NCI-H1417 treated with DMSO at 0.1 percent for 48 hours (cell line): ENCODE measurements at places on chromosomes 3 and 15.

GRCh38 chr15:76208084-76208785 lies 103.0 kb downstream of the ETFA start:
- no peak for DNase-seq

- no peak for DNase-seq
Measured at GRCh38 chr3:57120040-57120439, 45.1 kb downstream of the IL17RD start.

GRCh38 chr3:134350266-134350665 lies 24.0 kb downstream of the AMOTL2 start:
- no peak for DNase-seq

DNA sequence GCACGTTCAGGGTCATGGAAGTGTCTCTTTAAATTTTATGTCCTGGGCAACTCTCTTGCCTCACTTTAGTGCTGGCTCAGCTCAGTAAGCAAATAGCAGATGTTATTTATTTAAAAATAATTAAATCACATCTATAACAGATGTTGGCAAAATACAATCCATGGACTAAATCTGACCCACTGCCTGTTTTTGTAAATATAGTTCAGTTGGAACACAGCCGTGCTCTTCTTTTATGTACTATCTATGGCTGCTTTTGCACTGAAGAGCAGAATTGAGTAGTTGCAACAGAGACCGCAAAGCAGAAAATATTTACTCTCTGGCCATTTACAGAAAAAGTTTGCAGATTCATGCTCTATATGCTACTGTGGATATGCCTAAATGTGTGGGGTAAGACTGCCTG lies 79.2 kb downstream of the SAMMSON start:
- no peak for DNase-seq

- no peak for DNase-seq
Measured at GRCh38 chr3:170383567-170383966, 26.1 kb downstream of the SKIL start.

- no peak for DNase-seq
Measured at GRCh38 chr3:10116138-10116460, 624 bp downstream of the BRK1 start.

GRCh38 chr15:86411916-86412315 lies 332.2 kb downstream of the AGBL1 start:
- DNase-seq: no peak

DNA sequence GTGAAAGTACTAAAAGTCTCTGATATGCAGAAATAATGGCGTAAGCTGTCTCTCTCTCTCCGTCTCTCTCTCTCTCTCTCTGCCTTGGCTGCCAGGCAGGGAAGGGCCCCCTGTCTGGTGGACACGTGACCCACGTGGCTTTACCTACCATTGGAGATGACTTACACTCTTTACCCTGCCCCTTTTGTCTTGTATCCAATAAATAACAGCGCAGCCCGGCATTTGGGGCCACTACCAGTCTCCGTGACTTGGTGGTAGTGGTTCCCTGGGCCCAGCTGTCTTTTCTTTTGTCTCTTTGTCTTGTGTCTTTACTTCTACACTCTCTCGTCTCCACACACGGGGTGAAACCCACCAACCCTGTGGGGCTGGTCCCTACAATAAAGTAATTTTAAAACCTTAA lies 12.2 kb upstream of the TMEM40 start:
- no peak for DNase-seq

DNA sequence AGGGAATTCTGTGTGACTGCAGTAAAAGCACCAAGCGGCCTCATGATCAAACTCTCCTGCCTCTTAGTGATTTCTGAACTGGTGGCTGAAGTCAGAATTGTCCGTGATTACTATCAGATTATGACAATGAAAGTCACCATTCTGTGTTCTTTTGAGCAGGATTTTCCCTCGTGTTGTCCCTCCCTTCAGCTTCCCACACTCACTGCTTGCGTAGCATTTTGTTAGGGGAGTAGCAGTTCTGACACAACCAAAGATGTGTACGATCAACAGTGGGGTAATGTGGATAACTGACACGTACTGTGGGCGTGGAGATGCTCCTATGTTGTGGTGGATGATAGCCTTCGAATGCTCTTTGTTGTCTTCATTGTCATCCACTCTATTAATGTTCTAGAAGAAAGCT lies 67.8 kb upstream of the ICE2 start:
- no peak for DNase-seq

- no peak for DNase-seq
Measured at GRCh38 chr3:10160346-10160745, 4.4 kb upstream of the IRAK2 start.

DNA sequence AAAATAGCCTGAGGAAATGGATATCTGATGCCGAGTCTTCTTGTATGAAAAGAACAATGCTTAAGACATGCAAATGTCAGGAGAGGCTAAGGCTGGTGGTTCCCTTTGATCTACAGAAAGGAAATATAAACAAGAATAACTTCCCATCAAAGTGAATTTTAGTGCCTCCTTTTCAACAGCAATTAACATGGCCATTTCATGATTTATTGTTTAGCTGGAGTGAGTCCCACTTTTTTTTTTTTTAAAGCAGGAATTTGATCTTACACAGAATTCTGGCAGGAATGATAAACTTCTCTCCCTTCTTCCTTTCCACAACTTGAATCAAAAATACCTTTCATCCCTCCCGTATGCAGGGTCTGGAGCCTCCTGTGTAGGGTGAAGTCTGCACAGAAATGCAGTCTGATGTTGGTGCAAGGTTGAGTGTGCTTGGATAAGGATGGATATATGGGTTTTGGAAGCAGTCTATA lies 287.0 kb downstream of the MEX3B start:
- DNase-seq: no peak

DNA sequence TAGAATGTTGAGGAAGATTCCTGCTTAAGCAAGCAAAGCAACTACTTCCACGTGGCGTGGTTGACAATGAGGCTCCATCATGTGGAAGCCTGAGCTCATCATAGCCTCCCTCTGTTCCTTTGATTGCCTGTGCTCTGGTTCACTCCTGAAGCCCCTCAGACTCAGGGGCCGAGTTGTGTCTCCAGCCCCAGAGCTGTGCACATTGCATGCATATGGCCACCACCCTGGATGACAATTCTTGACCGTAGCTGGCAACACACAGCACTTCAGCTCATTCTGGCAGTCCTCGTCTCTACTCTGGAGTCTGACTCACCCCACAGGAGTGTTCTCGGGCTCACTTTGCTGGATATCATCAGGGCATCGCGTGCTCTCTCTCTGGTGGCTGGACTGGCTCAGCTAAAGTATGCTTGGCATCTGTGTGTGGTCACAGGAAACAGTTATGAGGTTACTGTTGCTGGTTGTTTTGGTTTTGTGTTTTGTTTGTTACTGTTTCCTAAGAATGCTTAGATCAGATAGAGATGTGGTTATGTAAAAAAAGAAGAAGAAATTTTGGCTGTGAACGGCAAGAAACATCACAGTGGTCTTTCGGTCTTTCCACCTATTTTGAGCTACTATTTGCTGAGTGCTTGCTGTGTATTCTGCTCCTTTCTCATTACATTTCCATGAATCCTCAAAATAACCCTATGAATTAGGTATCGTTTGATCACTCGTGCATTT lies 41.6 kb upstream of the MRPS22 start:
- no peak for DNase-seq

DNA sequence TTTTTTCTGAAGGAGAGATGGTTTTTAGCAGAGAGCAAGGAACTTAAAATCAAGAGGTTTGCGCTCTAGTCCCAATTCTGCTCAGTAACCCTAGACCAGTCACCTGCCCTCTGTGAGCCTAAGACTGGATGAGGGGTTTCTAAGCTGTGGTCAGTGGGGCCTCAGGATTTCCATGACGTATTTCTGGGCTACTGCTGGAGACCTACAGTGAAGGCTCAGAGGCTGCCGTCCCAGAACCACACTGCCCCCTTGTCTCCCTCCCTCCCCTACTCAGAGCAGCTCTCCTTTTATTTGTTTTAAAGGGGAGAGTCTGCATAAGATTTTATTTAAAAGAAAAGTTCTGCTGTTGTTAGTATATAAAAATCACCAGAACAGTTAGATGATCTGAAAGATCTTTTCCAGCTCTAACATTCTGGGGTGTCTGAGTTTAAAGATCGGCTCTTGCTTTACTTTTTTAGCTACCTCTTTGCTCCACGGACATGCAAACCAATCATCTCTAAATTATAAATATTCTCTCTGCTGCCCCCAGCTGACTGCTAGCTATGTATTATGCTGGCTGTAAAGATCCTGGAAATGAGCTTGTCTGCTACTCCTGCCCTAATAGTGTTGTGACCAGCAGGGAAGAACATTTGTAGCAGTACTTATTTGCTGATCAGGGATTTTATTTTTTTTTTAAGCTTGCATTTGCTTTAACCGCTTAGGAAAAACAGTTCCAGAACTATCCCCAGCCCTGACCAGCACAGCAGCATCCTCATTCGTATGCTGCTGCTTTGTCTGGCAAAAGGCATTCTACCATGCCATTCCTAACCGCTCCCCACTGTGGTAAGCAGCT lies 28.6 kb upstream of the NDUFB4 start:
- peak; percentile 16 for DNase-seq

GRCh38 chr15:80951941-80952340 lies 37.7 kb downstream of the MESD start:
- DNase-seq: no peak

DNA sequence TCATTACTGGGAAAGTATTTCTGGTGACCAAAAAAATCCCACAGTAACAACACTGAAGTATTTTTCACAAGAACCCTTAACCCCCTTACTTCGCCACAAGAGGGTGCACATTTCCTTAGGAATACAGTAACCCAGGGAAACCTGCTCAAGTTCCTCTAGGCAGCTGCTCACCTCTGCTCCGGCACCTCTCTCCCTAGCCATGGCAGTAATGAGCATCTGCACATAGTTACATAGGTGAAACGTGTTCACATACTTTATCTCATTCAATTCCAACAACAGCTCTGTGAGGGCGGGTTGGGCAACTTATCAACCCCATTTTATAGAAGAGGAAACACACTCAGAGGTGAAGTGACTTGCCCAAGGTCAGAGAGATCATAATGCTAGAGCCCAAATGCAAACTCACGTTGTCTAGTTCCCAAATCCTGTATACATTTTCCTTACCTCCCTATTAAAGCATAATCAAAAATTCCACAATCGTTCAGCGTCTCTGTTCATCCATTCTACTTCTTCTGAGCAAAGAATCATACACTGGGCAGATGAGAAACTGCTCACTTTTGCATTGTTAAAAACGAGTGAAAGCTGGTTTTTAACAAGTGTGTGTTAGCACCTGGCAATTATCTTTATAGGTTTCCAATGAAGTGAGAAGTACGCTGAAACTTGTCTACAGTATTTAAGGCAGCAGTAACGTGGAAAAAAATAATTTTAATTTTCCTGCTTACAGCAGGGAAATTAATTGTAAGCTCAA lies 90.7 kb downstream of the IGF2BP2 start:
- DNase-seq: peak; percentile 31

- peak; percentile 22 for DNase-seq
Measured at GRCh38 chr15:72902245-72902918, 118.8 kb upstream of the ADPGK start.

GRCh38 chr3:52317208-52318000 lies 1.3 kb downstream of the DNAH1 start:
- no peak for DNase-seq

- no peak for DNase-seq
Measured at GRCh38 chr3:27253391-27253790, 115.8 kb downstream of the NEK10 start.

DNA sequence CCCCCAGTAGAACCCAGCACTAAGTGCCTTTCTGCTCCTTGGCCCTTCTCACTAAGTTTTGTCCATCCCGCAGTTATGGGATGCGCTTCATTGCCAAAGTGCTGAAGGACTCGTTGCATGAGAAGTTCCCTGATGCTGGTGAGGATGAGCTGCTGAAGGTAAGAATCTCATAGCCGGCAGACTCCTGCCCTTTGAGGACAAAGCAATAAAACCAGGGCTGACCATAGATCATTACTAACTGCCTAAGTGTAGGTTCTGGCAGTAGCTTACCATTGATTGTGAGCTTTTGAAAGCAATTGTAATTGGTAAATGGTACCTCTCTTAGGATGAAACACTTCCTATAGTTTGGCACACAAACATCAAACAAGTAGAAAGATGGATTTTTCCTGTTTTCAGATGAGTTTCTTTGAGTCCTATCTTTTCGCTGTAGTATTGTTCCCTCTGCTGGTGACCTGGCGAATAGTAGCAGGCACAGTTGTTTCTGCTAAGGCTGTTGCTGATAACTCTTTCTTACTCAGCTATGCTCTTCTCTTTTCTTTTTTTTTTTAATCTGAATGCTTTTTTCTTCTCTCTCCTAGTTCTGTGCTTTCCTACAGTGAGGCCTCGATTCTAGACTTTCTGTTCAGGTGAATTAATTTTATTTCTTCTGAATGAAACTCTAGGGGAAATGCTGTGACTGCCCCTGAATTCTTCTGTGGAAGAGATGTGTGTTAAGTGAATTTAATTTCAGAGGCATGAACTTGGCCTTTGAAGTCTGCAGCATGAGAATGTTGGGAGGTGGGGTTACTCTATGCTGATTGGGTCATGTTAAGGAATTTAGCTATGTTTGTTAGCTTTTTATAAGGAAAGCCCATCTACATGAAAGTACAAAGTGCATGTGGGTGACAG lies 47.4 kb upstream of the CRTC3 start:
- no peak for DNase-seq

- DNase-seq: no peak
Measured at GRCh38 chr3:54008744-54009143, 113.6 kb upstream of the CACNA2D3 start.

DNA sequence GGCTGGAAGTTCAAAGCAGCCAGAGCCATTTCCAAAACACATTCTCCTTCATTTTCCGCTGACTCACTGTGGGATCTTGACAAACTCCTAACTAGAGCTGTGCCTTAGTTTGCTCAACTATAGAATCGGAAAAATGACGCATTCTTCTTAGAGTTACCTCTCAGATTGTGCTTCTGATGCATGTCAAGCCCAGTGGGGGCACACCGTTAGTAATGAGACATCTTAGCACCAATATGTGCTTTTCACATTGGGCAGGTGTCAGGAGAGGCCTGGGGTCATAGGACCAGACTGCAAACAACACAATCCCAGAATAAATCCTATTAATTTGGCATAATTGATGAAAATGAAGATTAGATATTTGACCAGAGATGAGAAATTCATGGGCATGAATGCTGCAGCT lies 71.3 kb upstream of the UBE3A start:
- DNase-seq: no peak

DNA sequence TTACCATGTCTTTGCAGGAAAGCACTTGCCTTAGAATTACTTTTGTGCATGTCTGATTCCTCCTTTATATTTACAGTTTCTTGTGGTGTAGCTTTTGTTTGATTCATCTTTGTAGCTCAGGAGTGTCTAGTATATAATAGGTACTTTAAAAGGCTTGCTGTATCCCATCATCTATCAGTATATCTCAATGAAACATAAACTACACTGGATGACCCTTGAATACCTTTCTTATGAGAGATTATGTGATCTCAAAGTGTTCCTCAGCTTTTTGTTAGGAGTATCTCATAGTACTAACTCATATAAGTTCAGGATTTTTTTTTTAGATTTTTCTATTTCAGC lies 234.8 kb downstream of the PYDC2 start:
- DNase-seq: no peak
